Common myeloid progenitor, CD34-positive (primary cell): ENCODE measurements at places on chromosomes 2 and 18.
A peak's percentile ranks its signal among the peaks of the same experiment; 100 is the strongest.

DNA sequence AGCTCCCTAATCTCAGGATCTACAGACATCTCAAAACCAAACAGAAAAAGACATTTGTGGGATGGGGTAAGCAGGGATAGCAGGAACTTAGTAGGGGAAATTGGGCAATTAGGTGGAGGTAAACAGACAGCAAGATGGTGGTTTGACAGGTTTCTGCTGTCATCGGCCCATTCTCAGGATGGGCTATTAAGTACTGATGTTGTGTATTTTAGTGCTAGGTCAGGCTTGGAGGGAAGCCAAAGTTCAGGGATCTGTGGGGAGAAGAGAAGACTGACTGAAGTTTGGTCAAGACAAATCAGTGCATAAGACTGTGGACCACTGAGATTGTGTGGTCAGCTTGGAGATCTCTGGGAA, 96.8 kb upstream of the THUMPD2 start:
- no peak for DNase-seq
- no peaks in the 10 kb centered on the region for H3K36me3 ChIP-seq
- H3K4me3 ChIP-seq, result no peak overlapping the region

GRCh38 chr2:88959480-88960204, 268.2 kb downstream of the RPIA start:
- H3K27ac ChIP-seq, result no peak overlapping the region
- H3K27me3 ChIP-seq, result no peaks in the 10 kb centered on the region
- no peak overlapping the region for H3K4me3 ChIP-seq
- no peaks in the 10 kb centered on the region for H3K36me3 ChIP-seq
- H3K4me1 ChIP-seq, result no peaks in the 10 kb centered on the region

DNA sequence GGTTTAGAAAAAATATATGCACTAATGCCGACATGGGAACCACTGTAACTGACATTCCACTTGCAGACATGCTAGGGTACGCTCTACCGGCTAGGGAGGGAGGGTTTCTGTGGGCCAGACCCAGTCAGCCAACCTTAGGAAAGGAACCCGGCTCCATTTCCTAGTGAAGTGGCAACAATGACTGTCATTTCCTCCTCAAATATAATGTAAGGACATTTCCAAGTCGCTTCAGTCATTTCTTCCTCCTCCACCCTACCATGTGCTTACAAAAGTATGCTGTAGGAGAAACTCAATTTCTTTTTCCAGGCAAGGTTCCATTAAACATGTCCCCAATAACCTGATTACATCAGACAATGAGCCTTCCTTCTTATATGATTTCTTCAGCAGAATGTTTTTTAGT, 64.3 kb upstream of the PSMD14 start:
- H3K4me3 ChIP-seq, result peak overlapping the region; percentile 66
- H3K4me1 ChIP-seq, result peaks cover 29% of the 10 kb centered on the region
- peak overlapping the region; percentile 80 for H3K27ac ChIP-seq
- no peaks in the 10 kb centered on the region for H3K27me3 ChIP-seq
- DNase-seq, result no peak

- H3K4me1 ChIP-seq, result no peaks in the 10 kb centered on the region
- H3K27ac ChIP-seq, result no peak overlapping the region
- DNase-seq, result no peak
- no peak overlapping the region for H3K4me3 ChIP-seq
Measured at GRCh38 chr2:39094717-39095363, 26.0 kb downstream of the SOS1 start.

DNA sequence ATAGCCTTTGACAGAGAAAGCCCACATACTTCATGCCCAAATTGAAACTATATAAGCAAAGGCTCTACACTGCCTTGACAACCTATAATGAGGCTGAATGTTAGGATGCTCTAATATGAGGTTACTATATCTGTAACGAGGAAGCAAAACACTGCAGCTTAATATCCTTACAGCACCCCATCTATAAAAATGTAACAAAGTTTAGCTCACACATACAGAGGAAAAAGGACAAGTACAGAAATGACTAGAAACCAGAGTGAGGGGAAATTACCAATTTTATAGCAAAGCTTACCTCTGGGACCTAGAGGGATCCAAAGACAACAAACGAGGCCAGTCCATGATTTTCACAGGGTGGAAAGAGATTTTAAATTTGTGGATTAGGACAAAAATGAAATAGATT, 138.5 kb downstream of the COL4A4 start:
- no peak for DNase-seq
- no peaks in the 10 kb centered on the region for H3K36me3 ChIP-seq
- peaks cover 10% of the 10 kb centered on the region for H3K4me1 ChIP-seq
- H3K27ac ChIP-seq, result no peak overlapping the region
- H3K4me3 ChIP-seq, result no peak overlapping the region
- H3K27me3 ChIP-seq, result no peaks in the 10 kb centered on the region

GRCh38 chr18:65983750-65984149, 232.9 kb downstream of the CDH7 start:
- H3K4me1 ChIP-seq, result no peaks in the 10 kb centered on the region
- H3K36me3 ChIP-seq, result no peaks in the 10 kb centered on the region
- no peak for DNase-seq
- H3K27ac ChIP-seq, result no peak overlapping the region
- no peaks in the 10 kb centered on the region for H3K27me3 ChIP-seq

GRCh38 chr2:105538840-105539239, 140.0 kb upstream of the FHL2 start:
- H3K36me3 ChIP-seq, result no peaks in the 10 kb centered on the region
- no peak overlapping the region for H3K4me3 ChIP-seq
- H3K4me1 ChIP-seq, result no peaks in the 10 kb centered on the region
- no peaks in the 10 kb centered on the region for H3K27me3 ChIP-seq

- peaks cover 10% of the 10 kb centered on the region for H3K27me3 ChIP-seq
- H3K27ac ChIP-seq, result no peak overlapping the region
- DNase-seq, result no peak
- no peaks in the 10 kb centered on the region for H3K36me3 ChIP-seq
Measured at GRCh38 chr18:74570266-74570665, 27.4 kb upstream of the ZNF407 start.

GRCh38 chr2:25079050-25079635, 37.3 kb downstream of the EFR3B start:
- H3K4me3 ChIP-seq, result no peak overlapping the region
- H3K27me3 ChIP-seq, result peaks cover 3% of the 10 kb centered on the region
- no peak for DNase-seq
- no peaks in the 10 kb centered on the region for H3K36me3 ChIP-seq
- no peak overlapping the region for H3K27ac ChIP-seq
- H3K4me1 ChIP-seq, result no peaks in the 10 kb centered on the region

DNA sequence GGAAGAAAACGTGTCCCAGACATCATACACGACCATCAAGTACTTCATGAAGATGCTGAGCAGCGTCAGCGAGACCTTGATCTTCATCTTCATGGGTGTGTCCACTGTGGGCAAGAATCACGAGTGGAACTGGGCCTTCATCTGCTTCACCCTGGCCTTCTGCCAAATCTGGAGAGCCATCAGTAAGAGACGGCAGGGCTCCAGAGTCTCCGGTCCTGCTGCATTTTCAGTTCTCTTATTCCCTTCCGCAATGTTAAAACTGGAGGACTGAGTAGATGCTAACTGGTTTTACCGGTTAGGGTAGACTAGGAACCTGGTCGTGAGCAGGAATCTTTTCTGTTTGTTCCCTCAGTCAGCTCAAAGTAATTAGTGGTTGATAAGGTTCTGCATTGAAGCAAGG, 32.3 kb downstream of the SLC9A4 start:
- DNase-seq, result no peak
- H3K36me3 ChIP-seq, result no peaks in the 10 kb centered on the region
- no peaks in the 10 kb centered on the region for H3K27me3 ChIP-seq
- no peaks in the 10 kb centered on the region for H3K4me1 ChIP-seq
- H3K4me3 ChIP-seq, result no peak overlapping the region

DNA sequence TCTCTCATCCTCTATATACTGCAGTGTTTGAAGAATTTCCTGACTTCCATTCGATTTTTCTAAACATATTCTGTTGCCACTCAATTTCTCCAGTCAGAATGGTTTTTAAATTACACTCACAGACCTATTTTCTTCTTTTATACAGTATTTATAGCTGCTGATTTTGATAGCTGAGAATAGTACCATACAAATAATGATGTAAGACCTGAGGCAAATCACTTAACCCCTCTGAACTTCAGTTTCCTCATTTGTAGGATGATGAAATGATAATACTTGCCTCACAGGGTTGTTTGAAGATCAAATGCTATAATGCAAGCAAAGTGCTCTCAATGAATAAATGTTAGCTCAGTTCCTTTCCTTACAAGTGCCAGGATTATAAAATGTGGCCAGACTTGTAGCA, 241.8 kb downstream of the CPS1 start:
- DNase-seq, result no peak
- no peak overlapping the region for H3K4me3 ChIP-seq
- H3K27me3 ChIP-seq, result peaks cover 3% of the 10 kb centered on the region
- no peaks in the 10 kb centered on the region for H3K4me1 ChIP-seq
- no peaks in the 10 kb centered on the region for H3K36me3 ChIP-seq

- H3K4me1 ChIP-seq, result peaks cover 4% of the 10 kb centered on the region
- H3K27me3 ChIP-seq, result no peaks in the 10 kb centered on the region
- no peak overlapping the region for H3K4me3 ChIP-seq
- no peaks in the 10 kb centered on the region for H3K36me3 ChIP-seq
- no peak overlapping the region for H3K27ac ChIP-seq
Measured at GRCh38 chr18:3799515-3799914, 349.5 kb downstream of the TGIF1 start.

DNA sequence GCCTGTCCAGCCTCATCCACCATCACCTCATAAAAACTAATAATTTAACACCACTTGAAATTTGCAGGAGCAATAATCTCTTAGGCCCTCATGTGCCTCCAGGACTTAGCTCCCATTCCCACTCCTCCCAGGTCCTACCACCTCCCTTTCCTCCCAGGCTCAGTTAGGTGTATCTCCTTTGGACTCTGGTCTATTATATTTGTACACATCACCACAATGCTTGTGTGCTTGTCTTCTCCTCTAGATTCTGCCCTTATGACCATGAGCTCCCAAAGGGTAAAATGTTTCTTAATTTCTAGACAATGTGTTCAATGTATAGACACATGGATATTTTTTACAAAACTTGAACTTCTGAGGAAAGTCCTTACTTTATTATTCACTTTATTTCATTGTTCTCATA, 182.0 kb upstream of the ZC3H15 start:
- H3K27ac ChIP-seq, result no peak overlapping the region
- H3K4me3 ChIP-seq, result no peak overlapping the region
- no peaks in the 10 kb centered on the region for H3K36me3 ChIP-seq
- H3K4me1 ChIP-seq, result no peaks in the 10 kb centered on the region
- no peak for DNase-seq
- no peaks in the 10 kb centered on the region for H3K27me3 ChIP-seq

DNA sequence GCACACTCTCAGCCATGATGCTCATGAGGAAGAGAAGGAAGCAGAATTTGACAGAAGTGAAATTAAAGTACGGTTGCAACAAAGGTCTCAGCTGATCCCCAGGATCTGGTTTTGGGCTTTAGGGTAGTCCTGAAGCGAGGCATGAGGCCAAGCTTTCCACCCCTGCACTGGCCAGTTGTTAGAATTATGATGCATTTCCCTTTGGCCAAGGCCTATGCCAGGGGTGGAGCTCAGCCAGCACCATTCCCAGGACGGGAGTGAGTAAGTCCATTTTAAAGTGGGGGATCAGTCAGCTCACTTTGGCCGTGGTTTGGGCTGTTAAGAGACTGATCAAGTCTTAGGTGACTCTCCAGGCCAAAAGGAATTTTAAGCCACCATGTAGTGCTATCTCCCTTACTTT, 314.5 kb upstream of the MMADHC start:
- no peaks in the 10 kb centered on the region for H3K36me3 ChIP-seq
- DNase-seq, result no peak
- H3K4me3 ChIP-seq, result no peak overlapping the region
- no peaks in the 10 kb centered on the region for H3K4me1 ChIP-seq

DNA sequence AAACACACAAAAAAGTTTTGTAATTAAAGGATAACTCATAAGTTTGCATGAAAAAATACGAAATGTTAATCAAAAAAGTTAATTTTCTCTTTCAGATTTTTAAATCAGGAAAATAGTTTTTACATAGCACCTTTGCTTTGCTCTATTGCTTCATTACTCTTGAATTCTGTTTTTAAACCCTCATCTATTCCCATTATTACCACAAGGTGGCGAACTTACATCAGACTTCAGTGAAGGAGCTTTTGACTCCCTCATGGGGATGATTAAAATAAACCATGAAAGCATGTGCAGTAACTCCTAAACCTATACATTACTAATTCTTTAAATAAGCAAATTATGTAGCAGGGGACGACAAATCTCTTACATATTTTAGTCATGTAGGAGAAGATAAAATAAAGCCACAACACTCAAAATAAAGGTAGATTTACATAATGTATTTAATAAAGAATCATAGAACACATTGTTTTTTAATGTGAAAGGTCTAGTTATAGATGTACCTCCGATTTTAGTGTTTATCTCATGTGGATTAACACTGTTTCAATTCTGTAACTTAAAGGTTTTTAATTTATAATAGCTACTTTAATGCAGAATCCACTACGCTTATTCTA, 105.2 kb downstream of the NETO1 start:
- H3K4me1 ChIP-seq, result no peaks in the 10 kb centered on the region
- H3K36me3 ChIP-seq, result no peaks in the 10 kb centered on the region
- peaks cover 2% of the 10 kb centered on the region for H3K27me3 ChIP-seq
- no peak overlapping the region for H3K27ac ChIP-seq

DNA sequence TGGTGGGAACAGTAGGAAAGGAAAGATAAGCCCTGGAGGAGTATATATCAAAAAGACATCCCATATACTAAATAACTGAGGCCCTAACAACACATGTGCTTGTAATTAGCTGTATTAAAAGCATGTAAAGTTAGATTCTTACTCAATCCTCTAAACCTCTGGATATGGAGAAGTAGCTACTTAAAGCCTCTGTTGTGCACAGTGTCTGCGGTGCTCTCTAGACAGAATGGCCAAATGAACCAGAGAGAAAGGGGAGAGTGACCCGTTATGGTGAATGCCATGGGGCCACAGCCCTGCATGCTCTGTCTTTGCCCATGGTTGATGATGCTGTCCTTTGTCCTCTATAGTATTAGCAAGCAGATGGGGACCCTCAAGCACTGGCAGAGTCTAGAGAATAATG, 104.4 kb upstream of the SLC8A1 start:
- H3K27me3 ChIP-seq, result no peaks in the 10 kb centered on the region
- no peak for DNase-seq
- no peaks in the 10 kb centered on the region for H3K36me3 ChIP-seq
- no peaks in the 10 kb centered on the region for H3K4me1 ChIP-seq
- no peak overlapping the region for H3K27ac ChIP-seq

GRCh38 chr2:189210250-189211087, 30.9 kb upstream of the COL5A2 start:
- no peaks in the 10 kb centered on the region for H3K36me3 ChIP-seq
- no peaks in the 10 kb centered on the region for H3K27me3 ChIP-seq
- no peak overlapping the region for H3K4me3 ChIP-seq
- no peaks in the 10 kb centered on the region for H3K4me1 ChIP-seq
- DNase-seq, result peak; percentile 0

- H3K27me3 ChIP-seq, result no peaks in the 10 kb centered on the region
- H3K4me3 ChIP-seq, result peak overlapping the region; percentile 2
- H3K36me3 ChIP-seq, result peaks cover 2% of the 10 kb centered on the region
- peaks cover 45% of the 10 kb centered on the region for H3K4me1 ChIP-seq
Measured at GRCh38 chr2:174663550-174663949, 65.9 kb upstream of the WIPF1 start.

- no peak overlapping the region for H3K27ac ChIP-seq
- peaks cover 28% of the 10 kb centered on the region for H3K27me3 ChIP-seq
- H3K4me3 ChIP-seq, result no peak overlapping the region
- H3K4me1 ChIP-seq, result no peaks in the 10 kb centered on the region
- no peaks in the 10 kb centered on the region for H3K36me3 ChIP-seq
Measured at GRCh38 chr18:47254341-47254939, 3.0 kb upstream of the SKOR2 start.
